ENCODE measurements at places on chromosomes 5 and 9.
A peak's percentile ranks its signal among the peaks of the same experiment; 100 is the strongest.

GRCh38 chr9:105346273-105346672, 101.6 kb upstream of the FSD1L start:
- DNase-seq: no peak

DNA sequence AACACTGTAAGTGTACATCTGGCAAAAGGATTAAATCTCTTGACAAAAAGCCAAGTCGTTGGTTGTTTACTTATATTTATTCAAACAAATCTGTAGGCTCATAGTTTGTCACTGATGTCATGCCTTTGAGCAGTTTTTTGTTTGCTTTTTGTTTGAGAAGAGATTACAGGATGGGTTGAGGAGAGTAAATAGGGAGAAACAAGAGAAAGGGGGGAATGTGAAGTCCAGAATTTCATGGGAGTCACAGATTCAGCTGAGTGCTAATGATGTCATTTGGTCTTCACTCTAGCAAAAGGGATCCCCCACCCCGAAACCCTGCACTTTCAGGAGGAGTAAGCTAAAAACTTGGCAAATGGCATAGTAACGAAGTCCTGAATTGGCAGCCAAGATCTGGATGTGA, 337.4 kb downstream of the GLIS3 start:
- no peak for DNase-seq

DNA sequence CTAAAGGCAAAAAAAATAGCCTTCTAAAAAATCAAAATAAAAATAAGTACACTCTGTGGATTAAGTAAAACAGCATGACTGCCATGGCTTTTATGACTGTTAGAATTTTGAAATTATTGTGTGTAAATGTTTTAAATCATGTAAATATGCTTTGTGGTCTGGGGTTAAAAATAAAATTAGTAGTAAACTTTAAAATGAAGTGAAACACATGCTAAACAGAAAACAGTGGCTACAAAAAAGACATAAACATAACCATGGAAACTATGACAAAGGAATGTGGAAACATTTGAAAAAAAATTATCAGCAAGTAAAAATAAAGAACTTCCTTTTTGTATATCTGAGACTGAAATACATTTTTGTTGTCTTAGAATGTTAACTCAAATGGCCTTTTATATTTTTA, 134.5 kb upstream of the SPEF2 start:
- DNase-seq: no peak

DNA sequence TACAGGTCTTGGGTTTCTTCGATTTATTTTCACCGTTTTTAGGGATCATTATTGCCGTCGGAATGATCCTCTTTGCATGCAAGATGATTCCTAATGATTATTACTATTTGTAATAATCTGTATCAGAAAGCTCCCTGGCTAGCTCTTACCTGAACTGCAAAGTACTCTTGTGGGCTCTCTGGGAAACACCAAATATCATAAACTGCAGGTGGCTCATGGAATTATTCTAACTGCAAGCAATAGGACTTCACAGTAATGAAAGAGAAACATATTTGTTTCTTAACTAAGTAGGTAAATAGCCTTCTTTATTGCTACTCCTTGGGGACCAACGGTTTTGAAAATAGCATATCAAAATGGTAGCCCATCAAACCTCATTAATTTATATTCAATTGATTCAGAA, 219.4 kb downstream of the NFIB start:
- DNase-seq: no peak

- no peak for DNase-seq
These were observed 17.1 kb downstream of the MTREX start for GRCh38 chr5:55324815-55325418.

DNA sequence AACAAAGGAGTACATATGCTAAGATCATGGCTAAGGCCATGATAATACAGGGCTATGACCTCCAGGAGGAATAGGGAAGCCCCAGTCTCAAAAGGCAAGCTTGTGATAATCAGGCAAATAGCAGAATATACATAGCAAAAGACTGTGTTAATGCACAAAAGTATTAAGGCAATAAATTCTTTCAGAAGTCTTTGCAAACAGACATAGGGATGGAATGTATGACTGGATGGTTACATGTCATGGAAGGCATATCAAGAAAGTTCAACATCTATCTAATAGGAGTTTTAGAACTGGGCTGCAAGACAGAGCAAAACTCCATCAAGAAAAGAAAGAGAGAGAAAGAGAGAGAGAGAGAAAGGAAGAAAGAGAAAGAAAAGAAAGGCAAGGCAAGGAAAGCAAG, 264.5 kb upstream of the CDH6 start:
- DNase-seq: no peak

GRCh38 chr5:167156446-167156845, 1135.0 kb upstream of the WWC1 start:
- DNase-seq: no peak

DNA sequence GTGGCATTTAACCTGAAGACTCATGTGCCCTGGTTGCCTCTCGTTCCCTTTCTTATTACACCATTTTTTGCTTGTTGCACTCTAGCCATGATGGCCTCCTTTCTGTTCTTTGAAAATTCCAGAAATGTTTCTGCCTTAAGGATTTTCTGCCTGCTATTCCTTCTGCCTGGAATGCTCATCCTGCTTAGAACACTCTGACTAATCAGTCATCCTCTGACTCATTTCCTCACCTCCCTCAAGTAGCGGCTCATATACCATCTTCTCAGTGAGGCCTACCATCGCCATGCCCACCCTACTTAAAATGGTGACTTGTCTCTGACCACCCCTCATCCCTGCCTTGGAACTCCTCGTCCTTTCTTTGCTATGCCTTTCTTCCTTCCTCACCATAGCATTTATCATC, 68.8 kb downstream of the KIF4B start:
- DNase-seq: no peak

- no peak for DNase-seq
These were observed 94.8 kb downstream of the SLC1A3 start for GRCh38 chr5:36701085-36701698.

DNA sequence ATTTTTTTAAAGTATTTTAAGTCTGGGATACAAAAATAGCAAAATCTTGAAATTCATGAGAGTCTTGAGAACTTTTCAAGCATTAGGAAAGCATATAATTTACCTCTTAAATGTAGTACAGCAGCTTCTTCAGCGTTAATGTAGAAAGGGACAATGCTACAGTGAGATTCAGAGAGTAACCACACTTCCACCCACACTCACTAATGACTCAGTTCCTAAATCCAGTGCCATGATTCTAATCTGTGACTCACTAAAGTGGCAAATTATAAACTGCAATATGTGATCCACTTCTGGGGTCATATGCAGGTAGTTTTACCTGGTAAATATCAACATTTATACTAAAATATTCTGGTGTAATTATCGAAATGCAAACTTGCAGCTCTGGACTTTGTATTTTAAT, 434.5 kb upstream of the TUSC1 start:
- no peak for DNase-seq

DNA sequence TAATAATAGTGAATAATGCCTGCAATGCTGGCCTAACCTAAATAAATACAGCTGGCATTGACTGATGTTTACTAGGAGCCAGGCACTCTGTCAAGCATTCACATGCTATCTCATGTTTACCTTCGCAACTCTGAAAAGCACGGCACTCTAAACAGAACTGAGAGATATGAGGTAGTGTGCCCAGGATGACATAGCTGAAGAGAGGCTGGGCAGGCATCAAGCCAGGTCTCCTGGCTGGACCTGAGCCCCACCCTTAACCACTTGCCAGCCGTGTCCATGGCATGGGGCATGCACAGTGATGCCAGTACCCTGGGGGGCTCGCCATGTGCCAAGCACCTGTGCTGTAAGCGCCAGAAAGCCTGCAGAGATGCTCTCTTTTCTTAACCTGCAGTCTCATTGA, 119.4 kb upstream of the MVB12B start:
- DNase-seq: no peak

- DNase-seq: no peak
These were observed 326.5 kb downstream of the CAAP1 start for GRCh38 chr9:26566141-26566540.

DNA sequence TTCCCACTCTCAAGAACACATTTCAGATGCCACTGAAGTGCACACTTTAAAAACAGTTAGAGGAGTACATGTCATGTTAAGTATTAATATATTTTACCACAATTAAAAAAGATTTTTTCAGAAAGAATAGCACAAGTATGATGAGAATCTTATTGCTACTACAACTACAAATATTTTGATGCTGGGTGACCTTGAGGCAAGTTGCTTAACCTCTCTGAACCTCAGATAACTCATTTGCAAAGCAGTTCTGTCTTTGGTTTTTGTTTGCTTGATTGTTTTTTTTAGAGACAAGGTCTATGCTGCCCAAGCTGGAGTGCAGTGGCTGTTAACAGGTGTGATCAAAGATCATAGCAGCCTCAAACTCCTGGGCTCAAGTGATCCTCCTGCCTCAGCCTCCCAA, 13.7 kb upstream of the EBF1 start:
- no peak for DNase-seq

GRCh38 chr9:36632892-36633291, 60.2 kb downstream of the MELK start:
- DNase-seq: peak; percentile 7

- no peak for DNase-seq
These were observed 12.3 kb downstream of the PAPPA start for GRCh38 chr9:116165912-116166311.

DNA sequence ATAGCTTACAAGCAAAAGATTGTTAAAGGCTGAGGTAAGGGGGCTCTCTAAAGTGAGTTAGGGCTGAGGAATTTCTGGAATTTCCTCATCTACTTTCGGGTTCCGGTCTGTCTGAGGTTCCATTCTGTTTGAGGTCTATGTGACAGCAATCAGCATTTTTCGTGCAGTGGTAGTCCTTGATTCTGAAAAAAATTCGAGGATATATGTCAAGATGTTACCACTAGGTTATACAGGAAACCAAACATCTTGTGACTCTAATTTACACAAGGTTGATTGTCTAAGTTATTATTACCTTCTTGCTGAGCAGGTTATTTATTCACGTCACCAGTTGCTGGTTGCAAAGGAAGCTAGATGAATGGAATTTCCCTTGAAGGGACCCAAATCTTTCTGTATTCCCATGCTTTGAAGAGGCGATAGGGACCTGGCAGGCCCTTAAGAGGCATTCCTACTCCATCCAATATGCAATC, 35.2 kb downstream of the RLN2 start:
- DNase-seq: no peak

GRCh38 chr9:128610897-128611296, 45.8 kb downstream of the DYNC2I2 start:
- DNase-seq: no peak

GRCh38 chr5:52786949-52787599, 642 bp upstream of the ITGA1 start:
- no peak for DNase-seq

DNA sequence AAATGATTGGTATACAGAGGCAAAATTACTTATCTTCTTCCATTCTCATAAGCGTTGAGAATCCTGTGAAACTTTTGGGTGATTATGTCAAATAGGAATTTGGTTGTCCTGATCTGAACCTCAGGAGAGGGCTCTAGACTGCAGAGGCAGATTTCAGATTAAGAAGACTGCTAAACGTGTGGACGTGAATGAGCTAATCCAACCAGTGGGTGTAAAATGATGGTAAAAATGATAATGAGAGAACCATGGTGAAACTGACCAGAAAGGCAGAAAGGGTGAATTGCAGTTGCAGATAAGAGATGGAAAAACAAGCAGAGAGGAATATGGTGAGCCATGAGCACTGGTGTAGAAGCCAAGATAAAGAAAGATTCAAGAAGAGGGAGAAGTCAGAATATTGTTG, 1200.2 kb upstream of the CDH6 start:
- no peak for DNase-seq

- DNase-seq: no peak
These were observed 161.4 kb upstream of the DAB2 start for GRCh38 chr5:39586185-39586584.

DNA sequence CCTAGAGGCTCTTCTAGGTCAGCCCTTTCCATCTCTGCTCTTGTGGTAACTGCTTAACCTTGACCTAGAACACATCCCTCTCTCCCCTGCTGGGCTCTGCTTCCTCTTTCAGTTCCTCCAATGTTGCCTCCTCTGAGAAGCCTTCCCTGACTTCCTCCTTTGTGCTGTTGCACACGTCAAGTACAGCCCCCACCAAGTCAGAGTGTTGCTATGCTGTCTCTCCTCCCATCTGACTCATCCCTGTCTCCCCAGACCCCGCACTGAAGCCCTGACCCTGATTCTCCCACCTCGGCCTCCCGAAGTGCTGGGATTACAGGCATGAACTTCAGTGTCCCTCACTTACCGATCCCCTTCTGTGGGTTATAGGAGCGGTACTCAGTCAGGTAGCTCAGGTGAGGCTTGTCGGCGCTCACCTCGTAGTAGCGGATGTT, 10.4 kb upstream of the TRIM14 start:
- DNase-seq: no peak

GRCh38 chr5:168186289-168187074, 105.0 kb upstream of the WWC1 start:
- DNase-seq: no peak

GRCh38 chr9:2745560-2746380, 28.5 kb downstream of the KCNV2 start:
- no peak for DNase-seq

DNA sequence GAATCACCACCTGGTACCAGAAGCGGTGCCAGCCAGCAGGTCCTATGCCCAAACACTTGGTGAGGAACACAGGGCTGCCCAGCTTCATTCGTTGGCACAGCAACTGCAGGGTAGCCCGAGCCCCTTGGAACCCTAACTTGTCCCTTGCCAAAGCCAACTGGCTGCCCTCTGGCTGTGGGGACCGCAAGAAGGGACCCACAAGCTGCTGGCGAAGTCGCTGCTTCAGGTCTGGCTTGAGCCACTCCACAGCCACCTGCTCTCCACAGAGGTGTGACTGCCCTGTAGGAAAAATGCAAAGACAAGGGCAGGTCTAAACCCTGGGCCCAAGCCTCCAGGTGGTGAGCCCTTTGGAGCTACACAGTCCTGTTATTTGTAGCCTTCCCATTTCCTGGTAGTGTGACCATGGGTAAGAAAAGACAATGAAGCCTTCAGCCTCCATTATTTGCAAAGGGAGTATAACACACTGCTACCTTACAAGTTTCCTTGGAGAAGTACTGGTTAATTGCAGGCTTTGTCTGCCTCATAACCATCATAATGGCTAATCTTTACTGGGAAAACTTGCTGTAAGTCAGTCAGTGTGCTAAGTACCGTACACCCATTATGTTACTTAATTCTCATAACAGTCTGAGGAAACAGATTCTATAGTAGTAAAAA, 1.8 kb downstream of the DND1 start:
- DNase-seq: no peak

- no peak for DNase-seq
These were observed 11.3 kb upstream of the IL6ST start for GRCh38 chr5:56006094-56006493.

GRCh38 chr5:124740991-124741583, 5.4 kb downstream of the ZNF608 start:
- DNase-seq: no peak

GRCh38 chr5:95081500-95081960, 203.4 kb downstream of the MCTP1 start:
- DNase-seq: no peak

- DNase-seq: no peak
These were observed 234.4 kb upstream of the DAPK1 start for GRCh38 chr9:87263291-87263690.

GRCh38 chr5:77492653-77493000, 511 bp upstream of the WDR41 start:
- no peak for DNase-seq

Measured in right renal pelvis (tissue), 4 donors.